ENCODE measurements at places on chromosomes 2 and 18. TPM values are rescaled to one million over a fixed set of nuclear protein-coding genes. Genes with fewer than 3 reads are reported as not detected.

The CFAP221 gene
- total RNA-seq, result 0.69 TPM

DNA sequence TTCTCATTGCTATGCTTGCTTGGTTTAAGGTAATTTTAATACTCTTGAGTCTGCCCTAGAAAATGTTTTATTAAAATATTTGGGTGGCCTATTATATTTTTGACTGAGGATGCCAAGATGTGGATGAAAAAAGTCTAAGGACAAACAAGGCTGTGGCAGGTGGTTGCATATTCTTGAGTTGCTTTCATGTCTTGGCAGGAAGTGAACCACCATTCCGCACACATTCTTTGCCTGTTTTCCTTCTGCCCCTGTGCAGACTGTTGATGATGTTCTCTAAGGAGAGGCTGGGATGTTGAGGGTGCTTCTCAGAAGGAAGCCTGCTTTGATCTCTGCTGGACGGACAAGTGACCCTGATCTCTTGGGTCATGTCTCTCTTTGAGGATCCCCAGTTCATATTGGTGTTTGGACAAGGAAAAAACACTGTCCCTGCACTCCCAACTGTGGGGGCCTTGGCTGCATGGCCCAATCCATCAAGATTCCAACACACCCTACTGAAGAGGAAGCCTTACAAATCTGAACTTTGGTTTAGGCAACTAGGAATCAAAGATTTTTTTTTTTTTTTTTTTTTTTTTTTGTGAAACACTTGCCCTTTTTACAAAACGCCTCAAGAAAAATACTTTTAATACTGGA is 45.0 kb upstream of the CD28 start:
- H3K4me1 ChIP-seq, result no peaks in the 10 kb centered on the region
- H3K27ac ChIP-seq, result peak overlapping the region; percentile 80
- H3K36me3 ChIP-seq, result no peaks in the 10 kb centered on the region
- no peak overlapping the region for H3K4me3 ChIP-seq

The ARMC9 gene
- total RNA-seq, result 50.7 TPM

DNA sequence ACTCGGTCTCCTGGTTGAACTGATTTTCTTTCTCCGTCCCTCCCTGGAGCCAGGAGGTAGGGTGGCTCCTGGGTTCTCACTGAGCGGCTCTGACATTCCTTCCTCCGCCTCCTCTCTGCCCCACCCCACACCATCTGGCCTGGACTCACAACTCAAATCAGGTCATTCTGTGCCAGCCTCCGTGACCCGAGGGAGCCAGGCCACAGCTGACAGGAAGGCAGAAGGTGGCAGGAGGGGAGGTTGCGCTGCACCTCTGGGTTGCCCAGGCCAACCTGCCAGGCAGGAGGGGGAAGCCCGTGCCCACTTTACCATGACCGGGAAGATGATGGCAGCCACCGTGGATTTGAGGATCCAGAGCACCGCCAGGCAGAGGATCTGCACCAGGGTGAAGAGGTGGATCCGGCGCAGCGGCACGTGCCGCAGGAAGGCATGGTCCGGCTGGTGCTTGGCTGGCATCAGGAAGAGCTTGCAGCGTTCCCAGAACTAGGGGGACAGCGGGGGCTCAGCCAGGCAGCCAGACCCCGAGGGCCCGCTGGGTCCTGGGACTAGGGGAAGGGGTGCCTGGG is 28.3 kb downstream of the MTHFD2 start:
- DNase-seq, result peak; percentile 77
- H3K36me3 ChIP-seq, result no peaks in the 10 kb centered on the region
- H3K4me3 ChIP-seq, result no peak overlapping the region
- H3K27me3 ChIP-seq, result no peaks in the 10 kb centered on the region
- H3K27ac ChIP-seq, result peak overlapping the region; percentile 38

The FEV gene
- not detected for total RNA-seq

The ALLC gene
- total RNA-seq, result not detected

The CCDC85A gene
- 5.6 TPM for total RNA-seq

GRCh38 chr18:75045272-75045671 is 163.7 kb downstream of the PTGR3 start:
- H3K36me3 ChIP-seq, result no peaks in the 10 kb centered on the region
- no peak for DNase-seq
- H3K4me1 ChIP-seq, result no peaks in the 10 kb centered on the region
- H3K4me3 ChIP-seq, result no peak overlapping the region

The SLC9A4 gene
- total RNA-seq, result not detected

The FSIP2 gene
- total RNA-seq, result 1.3 TPM

DNA sequence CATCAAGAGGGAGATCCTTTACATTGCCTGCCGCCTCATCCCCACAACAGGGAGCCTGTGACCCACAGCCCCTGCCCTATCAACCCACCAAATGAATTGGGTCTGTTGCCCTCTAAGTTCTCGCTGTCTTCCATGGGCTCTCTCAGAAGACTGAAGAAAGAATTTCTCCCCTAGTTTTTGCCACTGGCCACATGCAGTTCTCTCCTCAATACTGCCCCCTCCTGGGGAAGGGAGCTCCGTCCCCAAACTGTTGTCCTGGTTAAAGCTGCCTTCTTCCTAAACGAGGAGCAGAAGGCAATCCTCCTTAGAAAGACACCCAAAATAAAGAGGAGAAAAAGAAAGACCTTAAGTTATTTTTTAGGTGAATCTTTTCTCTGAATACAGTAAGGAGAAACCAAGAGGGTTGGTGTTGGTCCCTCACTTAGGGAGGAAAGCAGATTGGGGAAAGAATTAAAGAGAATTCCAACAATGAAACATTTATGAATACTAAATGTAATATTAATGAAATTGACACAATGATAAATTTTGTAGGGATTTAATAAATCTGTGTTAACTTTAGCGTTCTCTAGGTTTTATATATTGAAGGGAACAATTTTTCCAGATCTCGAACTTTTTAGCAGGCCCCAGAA is 31.1 kb upstream of the SATB2 start:
- H3K4me1 ChIP-seq, result no peaks in the 10 kb centered on the region
- no peaks in the 10 kb centered on the region for H3K36me3 ChIP-seq
- no peak for DNase-seq
- peaks cover 2% of the 10 kb centered on the region for H3K27me3 ChIP-seq

DNA sequence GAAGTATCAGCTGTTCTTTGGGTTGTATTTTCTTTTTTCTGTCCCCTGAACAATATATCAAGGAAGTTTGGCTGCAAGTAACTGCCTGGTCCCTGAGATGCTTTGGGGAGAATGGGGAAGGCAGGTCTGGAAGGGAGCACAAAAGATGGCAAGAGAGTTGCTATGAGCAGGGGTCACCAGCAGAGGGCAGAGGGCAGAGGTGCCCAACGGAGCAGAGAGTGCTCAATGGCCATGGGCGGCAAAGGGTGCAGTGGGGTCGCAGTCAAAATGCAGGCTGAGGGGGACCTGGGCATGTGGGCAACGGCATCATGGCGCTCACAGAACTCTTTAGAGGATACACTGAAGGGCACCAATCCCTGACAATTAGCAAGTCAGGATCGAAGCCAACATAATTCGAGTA is 107.7 kb upstream of the ATP8B1 start:
- no peaks in the 10 kb centered on the region for H3K27me3 ChIP-seq
- no peaks in the 10 kb centered on the region for H3K4me1 ChIP-seq
- no peaks in the 10 kb centered on the region for H3K36me3 ChIP-seq
- DNase-seq, result no peak
- no peak overlapping the region for H3K27ac ChIP-seq

The MYOM1 gene
- total RNA-seq, result 26.3 TPM

GRCh38 chr2:131039101-131039440 is 54.2 kb downstream of the FAM168B start:
- no peaks in the 10 kb centered on the region for H3K27me3 ChIP-seq
- no peak overlapping the region for H3K27ac ChIP-seq
- DNase-seq, result no peak
- H3K4me3 ChIP-seq, result no peak overlapping the region
- H3K36me3 ChIP-seq, result no peaks in the 10 kb centered on the region

DNA sequence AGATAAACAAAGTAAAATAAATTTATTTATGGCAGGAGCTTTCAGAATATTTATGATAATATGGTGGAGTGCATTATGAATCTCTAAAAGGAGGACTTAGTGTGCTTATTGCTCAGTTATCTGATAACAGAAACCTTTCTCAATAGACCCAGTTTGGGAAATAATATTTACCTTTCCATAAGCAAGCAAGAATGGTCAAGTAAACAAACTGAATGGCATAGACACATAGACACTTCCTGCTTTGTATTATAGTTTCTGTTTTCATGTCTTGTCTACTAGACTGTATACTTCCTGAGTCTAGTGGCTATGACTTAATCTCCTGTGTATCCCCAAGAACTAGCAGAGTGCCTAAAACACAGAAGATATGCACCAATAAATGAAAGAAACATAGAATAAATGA is 87.8 kb downstream of the UPP2 start:
- H3K4me1 ChIP-seq, result peaks cover 4% of the 10 kb centered on the region
- H3K4me3 ChIP-seq, result no peak overlapping the region
- no peaks in the 10 kb centered on the region for H3K27me3 ChIP-seq
- no peak for DNase-seq
- H3K27ac ChIP-seq, result no peak overlapping the region

GRCh38 chr2:172307800-172308199 is 119.6 kb upstream of the ITGA6 start:
- H3K27ac ChIP-seq, result no peak overlapping the region
- no peak for DNase-seq
- no peaks in the 10 kb centered on the region for H3K36me3 ChIP-seq
- H3K27me3 ChIP-seq, result no peaks in the 10 kb centered on the region
- no peaks in the 10 kb centered on the region for H3K4me1 ChIP-seq
- H3K4me3 ChIP-seq, result no peak overlapping the region

DNA sequence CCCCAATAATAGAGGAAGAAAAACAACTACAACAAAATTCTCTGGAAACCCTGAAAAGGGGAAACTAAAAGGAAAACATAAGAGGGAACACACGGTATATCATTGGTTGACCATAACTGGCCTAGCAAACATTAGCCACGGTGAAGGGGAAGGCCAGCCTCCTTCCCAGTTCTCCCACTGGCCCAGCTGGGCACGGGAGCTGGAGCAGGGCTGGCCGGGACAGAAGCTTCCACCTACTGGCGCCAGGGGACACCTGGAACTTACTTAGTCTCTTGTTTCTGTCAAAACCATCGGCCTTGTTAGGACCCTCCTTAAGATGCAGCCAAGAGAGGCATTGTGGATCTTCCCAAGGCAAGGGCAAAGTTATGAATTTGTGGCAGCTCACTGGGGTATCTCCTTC is 56.1 kb upstream of the DLGAP1 start:
- H3K36me3 ChIP-seq, result no peaks in the 10 kb centered on the region
- H3K4me3 ChIP-seq, result no peak overlapping the region
- no peak overlapping the region for H3K27ac ChIP-seq
- DNase-seq, result no peak
- H3K27me3 ChIP-seq, result no peaks in the 10 kb centered on the region

The CHCHD5 gene
- 19.2 TPM for total RNA-seq

The GPR39 gene
- total RNA-seq, result 0.23 TPM

DNA sequence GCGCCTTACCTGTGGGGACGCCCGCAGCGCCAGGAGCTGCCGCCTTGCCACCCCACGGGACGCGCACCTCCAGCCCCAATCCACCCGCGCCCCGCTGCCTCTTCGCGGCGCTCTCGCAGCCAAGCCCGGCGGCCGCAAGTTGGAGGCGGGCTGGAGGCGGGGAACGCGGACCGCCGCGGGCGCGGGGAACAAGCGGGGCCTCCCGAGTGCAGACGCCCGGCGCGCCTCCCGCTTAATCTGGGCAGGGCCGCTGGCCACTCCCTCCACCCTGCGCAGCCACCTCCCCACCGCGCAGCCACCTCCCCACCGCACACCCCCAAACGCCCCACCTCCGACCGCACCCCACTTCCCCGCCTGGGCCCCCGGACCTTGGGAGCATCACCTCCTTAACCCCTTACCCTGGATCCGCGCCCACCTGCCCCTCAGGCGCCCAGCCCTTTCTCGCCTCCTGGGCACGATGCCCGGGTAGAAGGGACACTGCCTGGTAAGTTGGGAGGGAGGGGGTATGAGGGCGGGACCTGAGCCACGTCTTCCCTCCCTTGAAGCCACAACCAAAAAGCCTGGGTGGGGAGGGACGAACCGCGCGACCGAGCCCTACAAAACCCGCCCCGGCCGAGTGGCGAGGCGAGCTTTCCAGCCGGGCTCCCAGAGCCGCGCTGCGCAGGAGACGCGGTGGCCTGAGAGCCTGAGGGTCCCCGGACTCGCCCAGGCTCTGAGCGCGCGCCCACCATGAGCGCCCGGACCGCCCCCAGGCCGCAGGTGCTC is at the start of the genes COL4A3 and COL4A4:
Gene COL4A3, plus strand, starts transcription at position 627 of the 765 bp plus-strand sequence. Its CDS starts 103 bp downstream, at position 730.
Gene COL4A4, minus strand, starts transcription at position 208 of the 765 bp plus-strand sequence. CDS start 16,722 bp downstream, outside the sequence.
- H3K4me1 ChIP-seq, result no peaks in the 10 kb centered on the region
- H3K27ac ChIP-seq, result no peak within 1 kb of the TSS
- peak within 1 kb of the TSS; percentile 81 for H3K4me3 ChIP-seq

GRCh38 chr18:76442413-76443171 is 52.5 kb downstream of the ZNF516 start:
- H3K27me3 ChIP-seq, result no peaks in the 10 kb centered on the region
- H3K27ac ChIP-seq, result no peak overlapping the region
- DNase-seq, result no peak
- no peaks in the 10 kb centered on the region for H3K4me1 ChIP-seq

GRCh38 chr18:998936-999335 is 94.3 kb downstream of the ADCYAP1 start:
- no peaks in the 10 kb centered on the region for H3K36me3 ChIP-seq
- H3K27me3 ChIP-seq, result no peaks in the 10 kb centered on the region
- no peak overlapping the region for H3K4me3 ChIP-seq
- H3K4me1 ChIP-seq, result peaks cover 3% of the 10 kb centered on the region
- no peak for DNase-seq
- no peak overlapping the region for H3K27ac ChIP-seq

- no peaks in the 10 kb centered on the region for H3K4me1 ChIP-seq
- DNase-seq, result no peak
- no peaks in the 10 kb centered on the region for H3K36me3 ChIP-seq
- no peak overlapping the region for H3K4me3 ChIP-seq
Measured at GRCh38 chr2:112996635-112997034, 8.6 kb upstream of the IL36A start.

- H3K27me3 ChIP-seq, result no peaks in the 10 kb centered on the region
- H3K27ac ChIP-seq, result no peak overlapping the region
- no peaks in the 10 kb centered on the region for H3K36me3 ChIP-seq
- no peaks in the 10 kb centered on the region for H3K4me1 ChIP-seq
- H3K4me3 ChIP-seq, result no peak overlapping the region
Measured at GRCh38 chr2:176164611-176165369, 7.7 kb downstream of the HOXD3 start.

The CNRIP1 gene
- total RNA-seq, result 31.7 TPM

GRCh38 chr2:446303-446874 is 158.5 kb upstream of the ALKAL2 start:
- no peak overlapping the region for H3K27ac ChIP-seq
- H3K4me1 ChIP-seq, result no peaks in the 10 kb centered on the region
- H3K36me3 ChIP-seq, result no peaks in the 10 kb centered on the region
- H3K27me3 ChIP-seq, result no peaks in the 10 kb centered on the region
